ENCODE measurements at places on chromosomes 3 and 15. TPM values are rescaled to one million over a fixed set of nuclear protein-coding genes. Genes with fewer than 3 reads are reported as not detected.

- no peak overlapping the region for H3K4me3 ChIP-seq
- H3K27me3 ChIP-seq: peaks cover 2% of the 10 kb centered on the region
- no peaks in the 10 kb centered on the region for H3K36me3 ChIP-seq
- no peak for DNase-seq
- peaks cover 5% of the 10 kb centered on the region for H3K4me1 ChIP-seq
- H3K27ac ChIP-seq: no peak overlapping the region
Observed at GRCh38 chr3:58214484-58215316, 3.9 kb upstream of the DNASE1L3 start.

DNA sequence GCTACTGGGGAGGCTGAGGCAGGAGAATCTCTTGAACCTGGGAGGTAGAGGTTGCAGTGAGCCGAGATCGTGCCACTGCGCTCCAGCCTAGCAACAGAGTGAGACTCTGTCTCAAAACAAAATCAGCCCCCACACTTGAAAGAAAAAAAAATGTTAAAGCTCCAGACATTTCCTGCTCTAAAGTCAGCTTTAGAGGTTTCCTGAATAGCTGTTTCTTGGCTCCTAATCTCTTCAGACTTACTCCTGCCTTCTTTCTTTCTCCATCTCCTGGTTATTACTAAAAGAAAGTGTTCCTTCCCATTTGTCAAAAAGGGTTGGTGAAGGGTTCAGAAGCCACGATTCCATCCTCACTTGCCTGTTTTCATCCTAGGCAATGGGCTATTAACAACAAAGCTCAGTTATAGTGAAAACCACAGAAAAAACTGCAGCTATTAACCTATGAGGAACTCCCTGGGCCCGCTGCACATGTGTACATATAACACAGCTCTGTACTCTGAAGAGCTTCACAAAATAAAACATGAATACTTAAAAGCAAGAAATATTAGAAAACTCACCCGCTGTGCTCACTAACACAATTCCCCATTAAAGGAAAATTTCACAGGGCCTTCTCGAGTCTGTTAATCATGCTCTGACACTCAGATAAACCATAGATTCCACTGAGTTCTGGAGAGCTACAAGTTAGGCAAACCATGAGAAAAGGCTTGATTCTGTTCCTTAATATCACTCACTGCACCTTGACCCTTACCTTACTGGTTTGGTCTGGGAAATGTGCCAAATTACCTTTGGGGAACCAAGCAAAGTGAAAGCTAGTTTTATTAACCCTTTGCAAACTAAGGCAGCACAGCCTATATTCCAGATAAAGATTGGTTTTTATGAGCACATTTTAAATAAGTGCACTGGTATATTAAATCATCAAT is 89.9 kb upstream of the TSPAN3 start:
- DNase-seq: no peak
- peak overlapping the region; percentile 89 for H3K27ac ChIP-seq
- no peaks in the 10 kb centered on the region for H3K27me3 ChIP-seq

- H3K4me1 ChIP-seq: no peaks in the 10 kb centered on the region
- H3K4me3 ChIP-seq: no peak overlapping the region
- H3K36me3 ChIP-seq: peaks cover 7% of the 10 kb centered on the region
- no peak overlapping the region for H3K27ac ChIP-seq
- DNase-seq: no peak
Observed at GRCh38 chr3:122146466-122146865, 37.0 kb upstream of the CASR start.

DNA sequence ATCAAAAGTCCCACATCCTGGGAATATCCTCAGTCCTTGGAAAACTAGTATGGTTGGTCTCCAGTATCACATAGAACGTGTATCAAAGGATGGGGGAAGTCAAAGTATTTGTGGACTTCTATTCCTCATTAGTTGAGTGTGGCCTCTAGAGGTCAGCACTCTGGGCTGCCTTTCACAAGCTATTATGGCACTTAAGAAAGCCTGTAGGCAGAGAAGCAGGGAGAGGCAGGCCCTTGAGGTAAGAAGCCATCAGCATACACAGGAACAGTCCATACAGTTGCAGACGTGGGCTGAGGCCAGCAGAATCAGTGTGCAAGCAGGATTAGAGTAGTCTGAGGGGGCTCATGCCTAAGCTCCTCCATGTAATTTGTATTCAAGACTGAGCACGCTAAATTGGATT is 341.7 kb downstream of the CLSTN2 start:
- H3K36me3 ChIP-seq: no peaks in the 10 kb centered on the region
- no peak overlapping the region for H3K27ac ChIP-seq
- DNase-seq: no peak
- H3K4me3 ChIP-seq: no peak overlapping the region

Gene ST8SIA2
- not detected for total RNA-seq

DNA sequence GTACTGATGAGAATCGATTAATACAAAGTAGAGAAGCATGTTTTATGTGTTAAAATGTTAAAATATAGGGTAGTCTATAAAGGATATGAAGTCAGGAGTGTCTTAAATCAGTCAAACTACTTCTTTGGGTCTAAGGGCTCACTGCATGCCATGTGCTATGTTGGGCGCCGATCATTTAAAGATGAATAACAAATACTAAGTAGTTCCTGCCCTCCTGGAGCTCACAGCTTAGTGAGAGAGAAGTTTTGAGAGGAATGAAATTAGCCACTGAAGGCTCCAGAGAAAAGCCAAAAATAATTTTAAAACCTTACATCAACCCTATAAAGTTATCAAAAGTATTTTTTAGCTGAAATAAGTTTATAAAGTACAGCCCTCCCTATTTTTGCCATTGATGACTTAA is 44.5 kb downstream of the BLM start:
- no peak overlapping the region for H3K4me3 ChIP-seq
- H3K27me3 ChIP-seq: no peaks in the 10 kb centered on the region
- DNase-seq: no peak
- no peak overlapping the region for H3K27ac ChIP-seq
- peaks cover 17% of the 10 kb centered on the region for H3K36me3 ChIP-seq

GRCh38 chr3:157059181-157059580 is 100.8 kb downstream of the CCNL1 start:
- no peak for DNase-seq
- H3K4me1 ChIP-seq: no peaks in the 10 kb centered on the region
- H3K36me3 ChIP-seq: no peaks in the 10 kb centered on the region
- no peak overlapping the region for H3K4me3 ChIP-seq

GRCh38 chr3:117433427-117433826 is 723.8 kb downstream of the TUSC7 start:
- no peak for DNase-seq
- no peak overlapping the region for H3K27ac ChIP-seq
- H3K4me1 ChIP-seq: no peaks in the 10 kb centered on the region
- no peaks in the 10 kb centered on the region for H3K27me3 ChIP-seq
- H3K4me3 ChIP-seq: no peak overlapping the region

DNA sequence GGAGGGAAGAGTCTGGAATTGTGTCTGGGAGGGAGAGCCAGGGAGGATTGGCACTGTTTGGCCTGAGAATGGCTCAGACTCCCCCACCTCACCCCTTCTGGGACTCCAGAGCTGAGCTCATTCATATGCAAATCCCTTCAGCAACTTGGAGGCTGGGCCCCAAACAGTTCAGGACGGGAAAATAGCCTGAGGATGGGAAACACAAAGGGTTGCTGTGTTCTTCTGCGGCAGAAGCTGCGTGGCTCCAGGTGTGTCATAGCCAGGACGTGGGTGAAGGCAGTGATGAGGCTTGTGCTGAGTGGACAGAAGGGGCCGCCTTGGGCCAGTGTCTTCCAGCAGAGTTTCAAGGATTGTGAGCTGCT is 16.6 kb downstream of the MASP1 start:
- DNase-seq: no peak
- no peak overlapping the region for H3K4me3 ChIP-seq
- no peak overlapping the region for H3K27ac ChIP-seq
- no peaks in the 10 kb centered on the region for H3K4me1 ChIP-seq
- H3K36me3 ChIP-seq: no peaks in the 10 kb centered on the region
- peaks cover 3% of the 10 kb centered on the region for H3K27me3 ChIP-seq

DNA sequence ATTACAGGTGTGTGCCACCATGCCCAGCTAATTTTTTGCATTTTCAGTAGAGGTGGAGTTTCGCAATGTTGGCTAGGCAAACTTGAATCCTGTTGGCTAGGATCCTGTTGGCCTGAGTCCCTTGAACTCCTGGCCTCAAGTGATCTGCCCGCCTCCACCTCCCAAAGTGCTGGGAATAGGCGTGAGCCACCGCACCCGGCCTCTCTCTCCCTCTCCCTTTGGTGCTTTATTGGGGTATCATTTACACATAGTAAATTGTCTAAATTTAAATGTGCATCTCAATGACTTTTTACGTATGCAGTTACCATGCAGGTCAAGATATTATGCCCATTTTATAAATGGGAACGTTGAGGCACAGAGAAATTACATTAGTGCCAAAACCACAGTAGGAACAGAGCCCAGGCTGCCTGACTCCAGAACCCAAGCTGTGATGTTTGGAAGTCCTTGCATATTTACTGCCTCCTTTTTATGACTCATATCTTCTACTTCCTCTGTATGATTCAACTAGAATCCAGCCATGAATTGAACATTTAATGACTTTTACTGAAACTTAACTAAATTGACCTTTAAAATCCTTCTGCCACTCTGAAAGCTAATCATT is 34.0 kb upstream of the RPP14 start:
- H3K36me3 ChIP-seq: peaks cover 33% of the 10 kb centered on the region
- H3K27ac ChIP-seq: no peak overlapping the region
- H3K27me3 ChIP-seq: no peaks in the 10 kb centered on the region
- H3K4me3 ChIP-seq: no peak overlapping the region
- no peak for DNase-seq

DNA sequence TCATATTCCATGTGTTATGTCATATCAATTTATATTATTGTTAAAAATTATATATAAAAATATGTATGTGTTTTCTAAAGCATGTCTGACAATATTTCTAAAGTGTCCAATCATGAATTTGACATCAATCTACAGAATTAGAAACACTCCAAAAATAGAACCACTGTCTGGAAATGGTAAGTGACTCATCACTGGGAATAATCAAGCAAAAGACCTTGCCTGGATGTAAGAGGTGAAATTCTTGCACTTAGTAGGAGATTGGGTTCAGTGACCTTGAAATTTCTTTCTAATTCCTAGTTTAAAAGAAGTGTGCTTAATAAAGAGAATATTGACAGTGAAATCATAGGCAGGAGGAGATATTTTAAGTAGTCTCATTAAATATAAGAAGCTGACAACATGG is 188.8 kb downstream of the ZNF385D start:
- H3K4me3 ChIP-seq: no peak overlapping the region
- H3K4me1 ChIP-seq: no peaks in the 10 kb centered on the region
- DNase-seq: no peak

DNA sequence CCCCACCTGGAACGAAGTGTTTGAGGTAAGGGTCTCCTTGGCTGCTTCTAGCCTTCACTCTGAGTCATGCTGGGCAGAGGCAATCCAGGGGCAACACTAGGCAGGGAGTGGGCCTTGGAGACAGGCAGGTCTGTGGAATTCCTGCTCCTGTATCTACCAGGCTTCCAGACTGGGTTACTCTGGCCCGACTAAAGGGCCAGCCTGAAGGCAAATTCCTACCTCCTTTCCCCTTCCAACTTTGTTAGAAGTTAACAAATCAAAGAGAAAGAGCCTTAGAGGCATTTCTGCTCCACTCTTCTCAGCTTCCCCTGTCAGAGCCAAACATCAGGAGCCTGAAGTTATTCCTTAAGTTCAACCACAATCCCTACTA is 30.1 kb downstream of the ESYT3 start:
- H3K4me1 ChIP-seq: no peaks in the 10 kb centered on the region
- no peaks in the 10 kb centered on the region for H3K36me3 ChIP-seq
- no peak overlapping the region for H3K4me3 ChIP-seq
- H3K27me3 ChIP-seq: peaks cover 7% of the 10 kb centered on the region
- DNase-seq: no peak
- H3K27ac ChIP-seq: no peak overlapping the region

GRCh38 chr15:66900586-66901310 is 164.7 kb upstream of the SMAD3 start:
- H3K4me1 ChIP-seq: peaks cover 1% of the 10 kb centered on the region
- H3K27me3 ChIP-seq: no peaks in the 10 kb centered on the region
- H3K36me3 ChIP-seq: no peaks in the 10 kb centered on the region
- no peak for DNase-seq
- no peak overlapping the region for H3K4me3 ChIP-seq

GRCh38 chr15:97903971-97904572 is 56.4 kb upstream of the ARRDC4 start:
- H3K4me3 ChIP-seq: no peak overlapping the region
- H3K4me1 ChIP-seq: no peaks in the 10 kb centered on the region
- no peak overlapping the region for H3K27ac ChIP-seq
- no peak for DNase-seq
- H3K27me3 ChIP-seq: peaks cover 27% of the 10 kb centered on the region

Gene FBXO40
- total RNA-seq: not detected

Data from naive thymus-derived CD8-positive, alpha-beta T cell (primary cell).